ENCODE measurements at places on chromosomes 11 and 22.

- no peak for DNase-seq
These were observed 14.0 kb upstream of the NRGN start for GRCh38 chr11:124725719-124726105.

DNA sequence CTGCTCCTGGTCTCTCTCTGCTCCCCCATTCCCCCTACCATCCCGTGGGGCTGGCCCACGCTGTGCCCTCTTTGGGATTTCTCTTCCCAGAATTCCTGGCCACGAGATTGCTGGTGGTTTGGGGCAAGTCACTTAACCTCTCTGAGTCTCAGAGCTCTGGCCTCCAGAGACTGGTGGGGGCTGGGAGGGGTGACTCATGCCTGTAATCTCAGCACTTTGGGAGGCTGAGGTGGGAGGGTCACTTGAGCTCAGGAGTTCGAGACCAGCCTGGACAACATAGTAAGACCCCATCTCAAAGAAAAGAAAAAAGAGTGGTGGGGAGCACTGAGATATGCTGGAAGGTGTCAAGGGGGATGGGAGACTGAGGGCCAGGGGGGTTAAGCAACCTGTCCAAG lies 18.3 kb downstream of the OTUB1 start:
- DNase-seq, result no peak

GRCh38 chr22:39405346-39406085 lies 5.9 kb downstream of the TAB1 start:
- DNase-seq, result no peak

DNA sequence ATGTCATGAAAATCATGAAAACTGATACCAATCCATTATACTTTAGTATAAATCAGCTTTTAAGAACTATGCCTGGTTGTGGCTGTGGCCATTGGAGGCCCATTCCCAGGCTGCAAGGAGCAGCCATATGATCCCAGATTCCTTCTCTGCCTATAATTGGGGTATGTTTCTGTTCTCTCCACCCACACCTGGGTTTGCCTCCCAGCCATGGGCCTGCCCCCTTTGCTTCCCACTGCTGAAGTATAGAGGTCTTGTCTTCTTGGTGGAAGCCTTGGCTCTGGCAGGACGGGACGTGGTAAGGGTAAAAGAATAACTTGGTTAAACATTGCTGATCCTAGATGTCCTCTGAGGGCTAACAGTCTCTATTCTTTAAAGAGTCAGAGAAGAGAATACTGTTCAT lies 2.4 kb downstream of the MICAL2 start:
- DNase-seq, result no peak

- DNase-seq, result no peak
These were observed 4.0 kb downstream of the NLRP6 start for GRCh38 chr11:282171-282570.

DNA sequence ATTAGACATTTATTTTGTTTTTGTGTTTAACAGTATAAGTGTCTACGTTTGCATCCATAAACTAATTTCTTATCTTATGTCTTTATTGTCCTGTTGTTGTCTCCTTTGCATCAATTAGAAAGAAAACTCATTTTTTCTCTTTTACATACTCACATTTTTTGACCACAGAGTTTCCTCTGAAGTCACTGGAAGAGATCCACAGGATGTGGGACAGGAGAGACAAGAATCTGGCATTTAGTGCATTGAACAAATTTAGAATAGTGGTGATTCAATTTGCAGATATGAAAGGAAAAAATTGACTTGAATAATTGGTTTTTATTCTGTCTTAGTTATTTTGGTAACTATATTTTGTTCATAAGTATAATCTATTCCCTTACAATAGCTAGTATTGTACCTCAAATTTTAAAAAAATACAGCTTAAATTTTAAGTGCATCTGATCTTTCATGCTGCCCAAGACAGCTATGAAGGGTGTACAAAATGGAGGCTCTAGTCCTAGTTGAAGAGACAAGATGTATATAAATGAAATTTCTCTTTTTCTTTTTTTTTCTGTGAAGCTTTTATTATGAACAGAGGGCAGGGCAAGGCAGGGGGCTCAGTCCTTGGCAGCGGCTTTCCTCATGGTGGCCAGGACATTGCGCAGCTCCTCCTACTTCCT lies 24.4 kb downstream of the HORMAD2 start:
- no peak for DNase-seq

DNA sequence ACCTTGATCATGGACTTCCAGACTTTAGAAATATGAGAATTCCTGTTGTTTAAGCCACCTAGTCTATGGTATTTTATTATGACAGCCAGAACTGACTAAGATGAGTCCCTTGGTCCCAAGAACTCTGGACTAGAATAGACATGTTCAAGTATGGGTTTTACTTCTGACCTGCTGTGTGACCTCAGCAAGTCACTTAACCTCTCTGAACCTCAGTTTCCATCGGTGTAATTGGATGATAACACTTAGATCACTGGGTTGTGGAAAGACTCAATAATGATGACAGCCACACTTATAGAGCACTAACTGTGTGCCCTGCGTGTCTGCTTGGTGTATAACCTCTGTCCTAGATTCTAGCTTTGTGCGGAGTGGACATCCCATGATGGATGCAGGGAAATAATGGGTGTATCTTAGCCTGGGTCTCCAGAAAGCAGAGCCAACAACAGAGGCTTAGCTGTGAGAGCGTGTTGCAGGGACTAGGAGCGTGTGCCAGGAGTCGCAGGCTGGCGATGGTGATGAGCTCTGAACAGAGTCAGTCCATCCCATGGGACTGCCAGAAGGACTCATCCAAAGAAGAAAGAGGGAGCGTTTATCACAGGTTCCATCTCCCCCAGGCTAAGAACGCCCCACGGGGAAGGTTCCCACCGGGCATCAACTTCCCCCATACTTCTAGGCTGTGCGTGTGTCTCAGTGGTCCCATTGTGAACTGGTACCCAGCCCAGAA lies 93.2 kb upstream of the TP53I11 start:
- no peak for DNase-seq

GRCh38 chr11:119341222-119342022 lies 739 bp upstream of the C1QTNF5 start:
- no peak for DNase-seq

Data from HuH-7.5 (cell line).